ENCODE measurements at places on chromosomes 7 and 10. TPM values are rescaled to one million over a fixed set of nuclear protein-coding genes. Genes with fewer than 3 reads are reported as not detected.

The ASB10 gene
- total RNA-seq, result not detected

The STK31 gene
- total RNA-seq, result not detected

The MMD2 gene
- not detected for total RNA-seq

The AKR1D1 gene
- not detected for total RNA-seq

The ADIRF gene
- total RNA-seq, result 13.2 TPM

The NRG3 gene
- 0.05 TPM for total RNA-seq

The RNF32 gene
- 1.7 TPM for total RNA-seq

The PNLIPRP3 gene
- total RNA-seq, result not detected

The EIF5AL1 gene
- total RNA-seq, result 0.49 TPM

The FAM25C gene
- not detected for total RNA-seq

The ECD gene
- 19.3 TPM for total RNA-seq

The SHTN1 gene
- 2.4 TPM for total RNA-seq

The ST8SIA6 gene
- not detected for total RNA-seq

The PON2 gene
- 43.3 TPM for total RNA-seq

The HOXA13 gene
- total RNA-seq, result not detected

The POP7 gene
- 22.4 TPM for total RNA-seq

The GNAT3 gene
- total RNA-seq, result not detected

The MINDY4 gene
- total RNA-seq, result 9.5 TPM

The OPN4 gene
- not detected for total RNA-seq

The WDR86 gene
- 2.4 TPM for total RNA-seq

The GPC2 gene
- total RNA-seq, result not detected

The NDUFA5 gene
- 34.2 TPM for total RNA-seq

The HSPA12A gene
- 5.2 TPM for total RNA-seq

The EEPD1 gene
- 5.3 TPM for total RNA-seq

The GPER1 gene
- total RNA-seq, result 7.6 TPM

The CYP3A4 gene
- not detected for total RNA-seq

The SLIT1 gene
- not detected for total RNA-seq

The ZPBP gene
- total RNA-seq, result not detected

The HGF gene
- 285 TPM for total RNA-seq

The C10orf105 gene
- total RNA-seq, result not detected

The PTTG1IP2 gene
- total RNA-seq, result not detected

The KMT2C gene
- 41.6 TPM for total RNA-seq

The FZD1 gene
- total RNA-seq, result 21.9 TPM

The C10orf67 gene
- total RNA-seq, result not detected

The SPRN gene
- 0.75 TPM for total RNA-seq

The KNDC1 gene
- 0.29 TPM for total RNA-seq

The RET gene
- total RNA-seq, result 0.39 TPM

The PILRA gene
- not detected for total RNA-seq

The NKX1-2 gene
- not detected for total RNA-seq

The TMUB1 gene
- 35.4 TPM for total RNA-seq

The KCP gene
- not detected for total RNA-seq

The BTBD16 gene
- not detected for total RNA-seq
